Vagina (tissue), 2 donors: ENCODE measurements at places on chromosomes 6 and 20.

GRCh38 chr6:114586298-114586697 is 243.5 kb upstream of the HS3ST5 start:
- no peak for DNase-seq

DNA sequence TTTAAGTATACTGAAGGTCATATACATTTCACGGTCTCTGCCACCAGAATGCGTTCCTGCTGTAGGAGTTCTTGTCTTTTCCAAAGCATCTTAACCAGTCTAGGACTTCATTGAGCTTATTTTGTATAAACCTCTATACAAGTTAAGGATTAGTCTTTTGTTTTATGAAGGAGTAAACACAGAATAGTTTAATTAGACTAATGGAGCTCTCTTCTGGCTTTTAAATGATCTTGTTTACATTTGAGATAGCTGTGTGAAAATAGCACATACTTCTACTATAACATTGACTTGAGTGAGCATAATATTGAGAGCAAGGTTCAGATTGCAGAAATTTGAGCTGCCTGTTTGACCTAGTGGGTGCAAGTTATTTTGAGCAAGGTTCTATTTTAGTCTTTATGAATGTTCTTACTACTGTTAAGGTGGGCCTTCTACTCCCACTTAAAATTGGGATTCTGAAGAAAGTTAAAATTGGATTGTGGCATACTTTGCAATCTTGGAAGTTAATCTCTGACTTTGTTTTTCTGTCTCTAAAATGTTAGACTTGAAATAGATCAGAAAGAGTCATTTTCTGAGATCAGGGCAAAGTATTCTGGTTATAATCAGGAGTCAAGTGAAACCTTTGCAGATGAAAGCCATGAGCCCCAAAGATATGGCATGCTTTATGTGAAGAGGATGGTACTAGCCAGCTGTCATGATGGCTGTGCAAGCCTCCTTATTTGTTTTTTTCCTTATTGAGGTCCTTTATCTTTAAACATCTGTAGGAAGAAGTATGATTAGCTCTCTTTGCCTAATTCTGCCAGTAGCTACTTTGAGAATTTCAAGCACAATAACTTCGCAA is 41.8 kb downstream of the RPRD1B start:
- no peak for DNase-seq

GRCh38 chr6:44868335-44868668 is 459.8 kb upstream of the RUNX2 start:
- DNase-seq, result no peak

- no peak for DNase-seq
Measured at GRCh38 chr6:38234934-38235682, 404.6 kb downstream of the BTBD9 start.

- no peak for DNase-seq
Measured at GRCh38 chr6:44404022-44404714, 16.7 kb downstream of the CDC5L start.

- DNase-seq, result no peak
Measured at GRCh38 chr20:9635750-9636149, 121.4 kb downstream of the LAMP5 start.

- no peak for DNase-seq
Measured at GRCh38 chr6:108287373-108287772, 7.5 kb upstream of the AFG1L start.
